ENCODE measurements at places on chromosomes 3 and 15. TPM values are rescaled to one million over a fixed set of nuclear protein-coding genes. Genes with fewer than 3 reads are reported as not detected.
A peak's percentile ranks its signal among the peaks of the same experiment; 100 is the strongest.

Gene CRYGS
- total RNA-seq: 0.63 TPM

Gene ADAMTS7
- total RNA-seq: 0.39 TPM

Gene TNFSF10
- not detected for total RNA-seq

Gene SNAP23
- total RNA-seq: 58.1 TPM

Gene WNT7A
- total RNA-seq: not detected

Gene CCR8
- not detected for total RNA-seq

Gene GOLGA6L6
- total RNA-seq: not detected

- no peaks in the 10 kb centered on the region for H3K36me3 ChIP-seq
- no peak overlapping the region for H3K4me3 ChIP-seq
- H3K4me1 ChIP-seq: peaks cover 18% of the 10 kb centered on the region
Observed at GRCh38 chr3:126851934-126852333, 131.0 kb upstream of the PLXNA1 start.

GRCh38 chr3:107413264-107413663, 36.0 kb downstream of the CCDC54 start:
- H3K36me3 ChIP-seq: peaks cover 10% of the 10 kb centered on the region
- DNase-seq: no peak
- H3K4me1 ChIP-seq: peaks cover 41% of the 10 kb centered on the region
- no peaks in the 10 kb centered on the region for H3K27me3 ChIP-seq
- H3K27ac ChIP-seq: no peak overlapping the region

DNA sequence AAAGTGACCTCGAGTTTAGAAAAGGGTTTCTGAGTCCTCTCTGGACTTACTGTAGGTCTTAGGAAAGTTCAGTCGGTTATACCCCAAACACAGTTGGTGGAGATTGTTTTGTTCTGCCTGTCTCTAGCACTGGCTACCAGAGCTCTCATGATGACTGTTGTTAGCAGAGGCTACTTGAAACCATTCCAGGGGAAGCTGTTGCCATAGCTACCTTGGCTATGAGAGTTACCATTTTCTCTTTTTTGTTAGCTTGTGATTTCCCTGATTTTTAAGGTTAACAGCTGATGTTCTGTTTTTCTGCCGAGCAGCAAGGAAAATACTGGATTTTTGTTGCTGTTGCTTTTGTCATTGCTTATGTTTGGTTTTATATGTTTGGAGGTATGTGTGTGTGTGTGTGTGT, 26.7 kb downstream of the ABHD2 start:
- peaks cover 69% of the 10 kb centered on the region for H3K4me1 ChIP-seq
- H3K36me3 ChIP-seq: peaks cover 27% of the 10 kb centered on the region
- no peak overlapping the region for H3K4me3 ChIP-seq
- H3K27me3 ChIP-seq: no peaks in the 10 kb centered on the region
- peak; percentile 58 for DNase-seq
- H3K27ac ChIP-seq: peak overlapping the region; percentile 54

- no peaks in the 10 kb centered on the region for H3K36me3 ChIP-seq
- no peak overlapping the region for H3K4me3 ChIP-seq
- H3K27ac ChIP-seq: no peak overlapping the region
- DNase-seq: no peak
Observed at GRCh38 chr15:67953299-67953698, 100.8 kb upstream of the PIAS1 start.

DNA sequence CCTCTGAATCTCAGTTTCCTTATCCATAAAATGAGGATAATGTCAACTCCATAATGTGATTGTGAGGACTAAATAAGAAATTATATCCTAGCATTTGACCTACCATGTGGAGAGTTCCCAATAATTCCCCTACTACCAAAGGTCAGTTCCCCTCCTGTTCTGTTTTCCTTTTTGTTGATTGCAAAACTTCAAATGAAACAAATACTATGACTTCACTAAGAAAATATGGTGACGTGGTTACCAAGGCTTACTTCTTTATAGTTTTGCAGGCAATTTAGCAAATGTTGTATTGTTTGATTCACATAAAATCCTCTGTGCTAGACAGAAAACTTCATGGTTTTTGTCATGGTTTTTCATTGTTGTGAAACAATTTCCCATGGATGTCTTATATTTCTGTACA, 153.8 kb upstream of the RORA start:
- H3K27ac ChIP-seq: no peak overlapping the region
- no peak for DNase-seq
- no peaks in the 10 kb centered on the region for H3K36me3 ChIP-seq

GRCh38 chr3:190013943-190014924, 106.5 kb downstream of the P3H2 start:
- H3K27me3 ChIP-seq: no peaks in the 10 kb centered on the region
- no peak overlapping the region for H3K4me3 ChIP-seq
- peak overlapping the region; percentile 11 for H3K27ac ChIP-seq

DNA sequence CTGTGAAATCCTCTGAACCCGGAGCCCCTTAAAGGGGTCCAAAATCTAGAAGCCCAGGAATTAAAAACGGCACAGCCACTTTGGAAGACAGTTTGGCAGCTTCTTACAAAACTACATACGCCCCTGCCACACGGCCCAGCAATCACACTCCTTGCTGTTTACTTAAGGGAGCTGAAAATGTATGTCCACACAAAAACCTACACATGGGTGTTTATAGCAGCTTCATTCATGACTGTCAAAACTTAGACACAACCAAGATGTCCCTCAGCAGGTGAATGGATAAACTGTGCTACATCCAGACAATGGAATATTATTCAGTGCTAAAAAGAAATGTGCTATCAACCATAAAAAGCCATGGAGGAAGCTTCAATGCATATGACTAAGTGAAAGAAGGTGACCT, 162.5 kb downstream of the NUP210 start:
- H3K36me3 ChIP-seq: no peaks in the 10 kb centered on the region
- peaks cover 48% of the 10 kb centered on the region for H3K27me3 ChIP-seq
- H3K4me1 ChIP-seq: no peaks in the 10 kb centered on the region
- no peak overlapping the region for H3K4me3 ChIP-seq

DNA sequence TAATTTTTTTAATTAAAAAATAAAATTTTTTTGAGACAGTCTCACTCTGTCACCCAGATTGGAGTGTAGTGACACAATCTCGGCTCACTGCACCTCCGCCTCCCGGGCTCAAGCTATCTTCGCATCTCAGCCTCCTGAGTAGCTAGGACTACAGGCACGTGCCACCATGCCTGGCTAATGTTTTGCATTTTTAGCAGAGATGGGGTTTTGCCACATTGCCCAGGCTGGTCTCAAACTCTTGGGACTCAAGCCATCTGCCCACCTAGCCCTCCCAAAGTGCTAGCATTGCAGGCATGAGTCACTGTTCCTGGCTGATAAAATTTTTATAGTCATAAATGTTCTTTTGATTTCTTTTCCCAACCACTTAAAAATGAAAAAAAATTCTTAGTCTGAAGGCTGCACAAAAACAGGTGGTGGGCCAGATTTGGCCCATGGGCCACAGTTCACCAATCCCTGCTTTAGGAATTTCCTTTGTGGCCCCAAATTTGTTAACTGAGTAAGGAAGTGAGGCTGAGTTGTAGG, 9.2 kb downstream of the UBA5 start:
- H3K27me3 ChIP-seq: no peaks in the 10 kb centered on the region
- H3K27ac ChIP-seq: no peak overlapping the region
- peaks cover 15% of the 10 kb centered on the region for H3K4me1 ChIP-seq
- H3K36me3 ChIP-seq: no peaks in the 10 kb centered on the region
- H3K4me3 ChIP-seq: no peak overlapping the region

- no peaks in the 10 kb centered on the region for H3K36me3 ChIP-seq
- peaks cover 12% of the 10 kb centered on the region for H3K4me1 ChIP-seq
- H3K4me3 ChIP-seq: no peak overlapping the region
- DNase-seq: no peak
- peaks cover 3% of the 10 kb centered on the region for H3K27me3 ChIP-seq
Observed at GRCh38 chr3:151499168-151499567, 38.3 kb upstream of the IGSF10 start.

- H3K27ac ChIP-seq: no peak overlapping the region
- H3K4me1 ChIP-seq: no peaks in the 10 kb centered on the region
- no peaks in the 10 kb centered on the region for H3K36me3 ChIP-seq
- H3K4me3 ChIP-seq: no peak overlapping the region
- DNase-seq: no peak
- H3K27me3 ChIP-seq: peaks cover 8% of the 10 kb centered on the region
Observed at GRCh38 chr3:187445356-187445755, 77.2 kb downstream of the RTP4 start.

DNA sequence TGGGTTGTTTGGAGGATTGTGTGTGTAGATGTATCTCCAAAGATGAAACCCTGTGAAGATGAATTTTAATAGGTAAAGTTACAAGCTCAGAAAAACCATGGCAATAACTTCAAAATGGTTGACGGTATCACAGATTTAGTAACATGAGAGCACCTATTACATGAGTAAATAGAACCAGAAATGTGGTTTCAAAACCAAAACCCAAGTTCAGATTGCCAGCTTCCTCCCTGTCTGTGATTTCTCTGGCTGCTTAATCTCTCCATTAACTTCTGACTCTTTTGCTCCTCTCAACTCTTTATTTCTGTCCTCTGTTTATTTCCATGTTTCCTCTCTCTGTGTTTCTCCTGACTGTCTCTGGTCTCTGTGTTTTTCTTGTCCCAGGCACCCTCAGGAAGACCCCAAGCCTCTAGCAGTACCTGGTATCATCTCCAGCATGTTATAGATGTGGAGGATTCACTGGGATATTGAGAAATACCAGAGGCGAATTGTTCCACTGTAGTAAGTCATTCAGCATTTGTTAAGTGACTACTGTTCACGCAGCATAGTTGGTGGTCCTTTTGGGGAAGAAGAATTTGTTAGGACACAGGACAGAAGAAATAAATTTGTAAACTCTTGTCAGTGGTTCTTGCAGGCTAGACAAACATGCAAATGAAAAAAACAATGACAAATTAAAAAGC, 138.8 kb downstream of the BBX start:
- H3K4me3 ChIP-seq: peak overlapping the region; percentile 79
- no peaks in the 10 kb centered on the region for H3K36me3 ChIP-seq
- no peaks in the 10 kb centered on the region for H3K27me3 ChIP-seq

DNA sequence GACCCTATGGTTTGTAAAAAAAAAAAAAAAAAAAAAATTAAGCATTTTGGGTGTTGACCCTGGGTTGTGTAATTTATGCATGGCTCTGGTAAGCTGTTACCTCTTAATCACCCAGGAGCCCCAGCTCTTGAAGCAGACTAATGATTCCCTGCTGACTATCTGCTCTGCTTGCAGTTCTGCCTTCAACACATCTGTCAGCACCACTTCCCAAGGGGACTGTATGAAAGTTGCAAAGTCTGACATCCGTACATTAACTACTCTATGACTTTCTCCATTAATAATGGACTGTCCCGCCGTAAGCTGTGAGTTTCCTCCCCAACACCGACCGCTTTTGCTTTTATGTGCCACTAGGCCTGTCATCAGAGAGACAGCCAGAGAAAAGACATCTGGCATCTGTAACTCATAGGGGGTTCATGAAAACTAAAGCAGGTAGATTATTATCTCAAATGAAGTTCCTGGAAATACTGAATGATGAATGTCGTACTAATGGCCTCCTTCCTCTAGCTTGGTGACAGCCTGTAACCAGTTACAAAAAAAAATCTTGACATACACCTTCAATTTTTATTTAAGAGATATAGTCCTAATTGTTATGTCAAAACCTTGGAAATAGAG, 271.5 kb downstream of the IL5RA start:
- no peaks in the 10 kb centered on the region for H3K4me1 ChIP-seq
- no peak for DNase-seq
- no peak overlapping the region for H3K27ac ChIP-seq
- no peaks in the 10 kb centered on the region for H3K27me3 ChIP-seq
- H3K4me3 ChIP-seq: no peak overlapping the region
- no peaks in the 10 kb centered on the region for H3K36me3 ChIP-seq

DNA sequence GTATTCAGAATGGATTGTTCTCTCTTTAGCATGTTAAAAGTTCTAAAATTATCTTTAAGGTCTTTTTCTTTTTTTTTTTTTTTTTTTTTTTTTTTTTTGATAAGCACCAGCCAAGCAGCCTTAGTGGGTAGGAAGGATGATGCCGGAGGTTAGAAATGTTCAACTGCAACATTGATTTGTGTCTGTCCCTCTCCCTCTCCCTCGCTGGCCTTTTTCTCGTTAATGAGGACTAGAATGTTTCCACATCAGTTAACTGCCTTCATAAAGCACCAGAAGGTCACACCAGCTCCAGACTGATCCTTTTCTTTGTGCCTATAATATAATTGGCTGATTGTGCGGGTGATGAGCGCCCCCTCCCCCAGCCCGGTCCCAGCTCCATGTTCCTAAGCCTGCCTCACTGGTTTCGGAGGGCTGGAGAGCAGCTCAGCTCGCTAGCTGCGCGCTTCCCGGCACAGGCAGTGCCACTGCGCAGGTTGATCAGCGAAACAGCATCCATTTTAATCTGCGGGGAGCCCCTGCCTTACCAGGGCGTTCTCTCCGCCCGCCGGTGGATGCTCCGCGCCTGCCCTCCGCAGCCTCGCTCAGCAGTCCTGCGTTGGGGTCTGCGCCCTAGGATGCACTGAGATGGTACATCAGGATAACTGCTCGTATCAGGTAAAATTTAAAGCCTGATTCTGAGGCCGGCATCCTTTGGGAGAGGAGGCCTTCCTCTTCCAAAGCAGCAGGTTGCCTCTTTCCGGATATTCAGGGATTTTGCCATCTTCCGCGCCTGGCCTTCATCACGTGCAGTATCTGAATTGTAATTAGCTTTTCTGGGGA, 148.9 kb upstream of the IL12A start:
- no peak within 1 kb of the TSS for H3K4me3 ChIP-seq
- no peak for DNase-seq
- no peak within 1 kb of the TSS for H3K27ac ChIP-seq

GRCh38 chr15:74674161-74674560, 21.7 kb downstream of the EDC3 start:
- no peak overlapping the region for H3K27ac ChIP-seq
- H3K36me3 ChIP-seq: peaks cover 12% of the 10 kb centered on the region
- DNase-seq: no peak
- H3K4me3 ChIP-seq: no peak overlapping the region
- H3K27me3 ChIP-seq: no peaks in the 10 kb centered on the region

- no peak for DNase-seq
- H3K27me3 ChIP-seq: no peaks in the 10 kb centered on the region
Observed at GRCh38 chr3:1578124-1578806, 485.4 kb downstream of the CNTN6 start.

DNA sequence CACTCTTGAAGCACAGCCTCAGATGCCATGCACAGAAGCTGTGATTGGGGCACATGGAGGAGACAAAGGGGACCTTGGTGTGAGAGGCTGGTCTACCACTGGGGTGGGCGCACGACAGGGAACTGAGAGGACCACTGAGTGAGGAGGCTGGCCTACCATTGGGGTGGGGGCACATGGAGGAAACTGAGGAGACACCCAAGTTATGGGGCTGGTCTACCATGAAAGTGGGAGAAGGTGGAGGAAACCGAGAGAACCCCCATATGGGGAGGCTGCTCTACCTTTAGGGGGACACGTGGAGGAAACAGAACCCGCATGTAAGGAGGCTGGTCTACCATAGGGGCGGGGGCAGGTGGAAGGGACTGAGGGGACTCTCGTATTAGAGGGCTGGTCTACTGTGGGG, 153.4 kb downstream of the FBLN2 start:
- no peak for DNase-seq
- H3K36me3 ChIP-seq: no peaks in the 10 kb centered on the region
- no peak overlapping the region for H3K27ac ChIP-seq
- no peaks in the 10 kb centered on the region for H3K4me1 ChIP-seq

GRCh38 chr15:33107950-33108349, 86.6 kb downstream of the FMN1 start:
- peak; percentile 46 for DNase-seq
- H3K27me3 ChIP-seq: no peaks in the 10 kb centered on the region
- no peak overlapping the region for H3K4me3 ChIP-seq
- peaks cover 89% of the 10 kb centered on the region for H3K4me1 ChIP-seq
- H3K27ac ChIP-seq: peak overlapping the region; percentile 67

Measured in HFFc6 (cell line).